AG08395 (cell line): ENCODE measurements at places on chromosomes 11 and 22.

GRCh38 chr11:13126430-13126829 is 117.3 kb downstream of the RASSF10 start:
- no peak for DNase-seq

DNA sequence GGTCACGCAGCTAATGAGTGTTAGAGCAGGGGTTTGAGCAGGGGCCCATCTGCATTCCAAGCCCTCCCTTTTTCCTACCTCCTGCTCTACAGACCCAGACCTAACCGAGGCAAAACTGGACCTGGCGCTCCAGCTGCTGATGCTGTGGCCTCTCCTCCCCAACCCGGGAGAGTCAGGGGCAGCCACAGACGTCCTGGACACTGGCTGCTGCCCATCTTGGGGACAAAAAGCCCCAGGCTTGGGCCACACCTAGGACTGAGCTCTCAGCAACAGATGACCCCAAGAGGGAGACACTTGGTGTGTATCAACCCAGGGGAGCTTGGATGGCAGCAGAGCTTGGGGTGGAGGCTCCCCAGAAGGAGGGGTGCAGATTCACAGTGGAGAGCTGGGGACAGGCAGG is 172.6 kb downstream of the ST3GAL4 start:
- DNase-seq: no peak

- DNase-seq: peak; percentile 18
Observed at GRCh38 chr11:84922212-84922805, 704.8 kb downstream of the DLG2 start.

GRCh38 chr11:62805961-62806441 is 761 bp upstream of the NXF1 start:
- DNase-seq: no peak

DNA sequence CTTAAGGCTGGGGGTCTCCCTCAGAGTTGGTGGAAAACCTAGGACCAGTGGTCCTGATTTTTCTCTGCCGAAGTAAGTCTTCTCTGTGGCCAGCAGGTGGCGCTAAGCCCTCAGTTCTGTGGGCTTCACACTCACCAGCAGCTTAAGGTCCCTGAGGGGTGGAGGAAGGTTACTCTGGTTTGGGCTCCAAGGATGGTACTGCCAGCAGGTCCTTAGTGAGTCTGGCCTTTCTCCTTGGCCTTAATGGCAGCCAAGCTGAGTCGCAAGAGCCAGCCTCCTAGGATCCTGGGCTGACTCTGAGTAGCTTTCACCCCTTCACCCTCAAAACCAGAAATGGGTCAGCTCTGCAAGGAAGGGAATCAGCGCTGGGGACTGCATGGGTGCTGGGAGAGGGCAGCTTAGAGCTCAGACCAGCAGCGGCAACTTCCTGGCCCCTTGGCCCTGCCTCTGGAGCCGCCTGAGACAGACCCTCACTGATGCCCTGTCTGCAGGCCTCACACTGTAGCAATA is 4.4 kb downstream of the KCNJ11 start:
- DNase-seq: peak; percentile 68

DNA sequence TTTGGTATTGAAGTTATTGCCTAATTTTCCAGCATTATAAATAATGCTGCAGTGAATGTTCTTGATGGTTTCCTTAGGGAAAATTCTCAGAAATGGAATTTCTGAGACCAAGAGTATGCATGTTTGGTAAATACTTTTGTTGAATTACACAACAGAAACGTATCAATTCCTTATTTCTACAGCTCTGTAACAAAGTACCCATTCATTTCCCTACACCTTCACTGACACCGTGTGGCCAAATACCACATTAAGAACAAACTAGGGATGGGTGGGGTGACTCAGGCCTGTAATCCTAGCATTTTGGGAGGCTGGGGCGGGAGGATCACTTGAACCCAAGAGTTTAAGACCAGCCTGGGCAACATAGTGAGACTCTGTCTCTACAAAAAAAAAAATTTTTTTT is 21.8 kb downstream of the MCAM start:
- no peak for DNase-seq
